Adrenal gland (tissue), 19 donors: ENCODE measurements at places on chromosomes 1 and 21. TPM values are rescaled to one million over a fixed set of nuclear protein-coding genes. Genes with fewer than 3 reads are reported as not detected.

DNA sequence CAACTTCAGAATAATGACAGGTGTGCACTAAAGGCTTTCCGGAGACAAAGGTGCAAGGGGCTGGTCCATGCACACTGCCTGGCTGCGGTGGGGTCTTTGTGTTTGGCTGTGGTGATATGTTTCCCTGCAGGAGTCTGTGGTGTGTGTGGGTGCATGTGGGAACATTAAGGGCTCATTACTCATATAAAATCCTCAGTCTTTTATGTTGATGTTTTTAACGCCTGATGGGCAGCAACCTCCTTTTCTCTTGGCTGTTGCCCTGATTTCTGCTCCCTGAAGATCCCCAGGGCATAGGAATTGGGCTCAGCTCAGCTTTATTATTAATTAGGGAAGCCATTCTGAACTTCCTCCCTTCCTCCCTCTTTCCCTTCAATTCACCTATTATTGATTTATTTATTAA, 67.6 kb upstream of the SPAG17 start:
- no peak for DNase-seq

DNA sequence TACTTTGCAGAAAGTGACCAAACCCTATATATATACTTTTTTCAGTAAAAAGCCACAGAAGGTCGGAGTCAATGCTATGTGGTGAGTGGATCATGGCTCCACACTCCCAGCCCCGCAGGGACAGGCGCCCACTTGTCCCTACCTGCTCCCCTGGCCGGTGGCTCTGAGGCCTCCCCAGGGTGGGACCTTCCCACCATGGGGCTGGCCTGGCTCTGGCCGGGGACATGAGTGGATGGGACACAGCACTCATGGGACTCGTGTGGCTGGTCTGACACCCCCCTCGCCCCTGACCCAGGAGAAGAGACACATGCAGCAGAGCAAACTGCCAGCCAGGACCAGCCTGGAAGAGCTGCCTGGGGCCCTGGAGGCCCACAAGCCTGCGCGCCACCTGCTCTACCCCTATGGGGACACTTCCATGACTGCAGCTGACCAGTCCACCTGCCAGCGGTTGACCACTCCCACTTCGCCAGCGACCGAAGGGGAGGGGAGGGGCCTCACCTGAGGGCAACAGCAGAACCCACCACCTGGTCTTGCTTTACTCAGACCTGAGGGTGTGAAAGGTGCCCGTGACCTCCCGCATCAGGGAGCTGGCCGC, 2.2 kb downstream of the SPATC1L start:
- DNase-seq = peak; percentile 24

DNA sequence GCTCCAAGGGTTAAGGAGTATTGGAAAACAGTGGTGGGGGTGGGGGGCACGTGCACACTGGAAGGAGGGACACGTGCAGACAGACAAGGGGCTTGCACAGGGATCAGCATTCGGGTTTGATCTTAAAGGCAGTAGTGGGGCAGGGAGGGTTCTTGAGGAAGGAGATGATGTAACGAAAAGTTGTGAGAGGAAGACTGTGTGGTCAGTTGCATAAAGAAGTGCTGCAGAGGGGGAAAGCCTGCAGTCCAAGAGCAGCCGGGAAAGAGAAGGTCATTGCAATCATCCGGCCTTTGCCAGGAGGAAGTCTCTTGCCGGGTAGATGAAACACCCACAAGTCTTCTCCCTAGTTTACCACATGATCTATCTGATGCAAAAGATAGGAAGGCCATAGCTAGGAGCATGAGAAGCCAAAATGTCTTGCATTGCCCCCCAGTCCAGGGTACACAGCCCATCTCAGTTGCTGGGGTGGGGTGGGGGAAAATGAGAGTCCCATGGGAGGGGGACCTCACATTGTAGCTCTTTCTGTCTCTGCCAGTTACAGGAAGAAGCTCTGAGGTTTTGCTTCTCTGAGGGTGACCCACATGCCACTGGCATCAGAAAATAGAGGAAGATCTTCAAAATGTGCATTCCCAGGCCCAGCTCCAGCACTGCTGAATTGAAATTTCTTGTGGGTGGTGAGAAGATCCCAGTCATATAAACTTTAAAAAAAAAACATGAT, 202.5 kb upstream of the RAB4A start:
- DNase-seq = peak; percentile 77

The ZNF648 gene
- total RNA-seq = 0.06 TPM

GRCh38 chr1:145858238-145858900, 512 bp downstream of the PIAS3 start:
- peak; percentile 62 for DNase-seq

The PGLYRP4 gene
- not detected for total RNA-seq

- no peak for DNase-seq
Measured at GRCh38 chr1:211738096-211738690, 62.8 kb upstream of the NEK2 start.

DNA sequence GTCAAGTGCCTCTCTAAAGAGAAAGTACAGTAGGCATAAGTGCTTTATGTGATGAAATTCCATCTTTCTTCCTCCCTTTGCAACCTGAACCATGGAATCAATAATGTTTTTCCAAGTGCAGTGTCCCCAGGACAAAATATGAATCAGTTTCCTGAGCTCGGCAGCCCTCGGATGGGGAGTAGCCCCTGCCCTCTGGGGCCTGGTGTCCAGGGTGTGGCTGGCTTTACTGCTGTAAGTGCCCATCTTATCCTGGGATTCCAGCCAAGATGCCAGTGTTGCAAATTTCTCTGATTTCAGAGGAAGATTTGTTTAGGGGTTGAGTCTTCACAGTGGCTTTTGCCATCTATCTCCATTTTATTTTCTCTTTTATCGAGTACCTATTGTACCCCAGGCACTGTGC, 40.5 kb upstream of the SRP9 start:
- DNase-seq = no peak

The PEAR1 gene
- 4.5 TPM for total RNA-seq

DNA sequence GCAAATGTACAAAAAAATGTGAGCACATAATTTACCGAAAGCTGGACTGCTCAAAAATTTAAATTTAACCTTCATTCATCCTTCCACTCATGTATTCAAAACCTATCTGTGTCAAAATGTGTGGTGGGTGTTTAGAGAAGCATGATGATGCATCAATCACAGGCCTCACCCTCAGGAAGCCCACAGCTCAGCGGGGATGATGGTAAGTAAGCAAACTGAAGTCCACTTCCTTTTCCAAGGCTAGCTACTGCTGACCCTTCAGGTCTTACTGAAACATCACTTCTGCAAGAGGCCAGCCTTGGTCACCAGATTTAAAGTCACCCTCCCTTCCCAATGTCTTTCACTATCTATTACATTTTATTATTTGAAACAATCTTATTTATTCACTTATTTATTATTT, 254.5 kb downstream of the DNM3 start:
- DNase-seq = no peak

GRCh38 chr1:118190561-118190960, 5.5 kb upstream of the SPAG17 start:
- DNase-seq = no peak

GRCh38 chr1:37362594-37363385, 111.6 kb upstream of the ZC3H12A start:
- DNase-seq = no peak

DNA sequence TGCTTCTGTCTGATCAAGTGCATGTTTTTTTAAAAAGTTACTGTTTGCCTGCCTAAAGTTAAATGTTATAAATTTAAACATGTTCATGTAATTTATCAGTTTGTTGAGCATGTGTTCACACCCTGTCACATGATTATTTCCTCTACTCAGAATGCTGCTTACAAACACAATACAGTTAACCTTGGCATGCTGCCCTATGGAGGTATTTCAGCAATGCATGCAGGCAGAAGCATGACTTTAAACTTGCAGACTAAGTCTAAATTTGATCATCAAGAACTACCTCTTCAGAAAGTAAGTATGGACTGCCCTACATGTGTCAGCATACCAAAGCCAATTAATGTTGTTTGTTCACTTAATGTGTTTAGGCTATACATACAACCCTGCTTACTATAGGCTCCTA, 161.6 kb downstream of the LRRC40 start:
- no peak for DNase-seq

DNA sequence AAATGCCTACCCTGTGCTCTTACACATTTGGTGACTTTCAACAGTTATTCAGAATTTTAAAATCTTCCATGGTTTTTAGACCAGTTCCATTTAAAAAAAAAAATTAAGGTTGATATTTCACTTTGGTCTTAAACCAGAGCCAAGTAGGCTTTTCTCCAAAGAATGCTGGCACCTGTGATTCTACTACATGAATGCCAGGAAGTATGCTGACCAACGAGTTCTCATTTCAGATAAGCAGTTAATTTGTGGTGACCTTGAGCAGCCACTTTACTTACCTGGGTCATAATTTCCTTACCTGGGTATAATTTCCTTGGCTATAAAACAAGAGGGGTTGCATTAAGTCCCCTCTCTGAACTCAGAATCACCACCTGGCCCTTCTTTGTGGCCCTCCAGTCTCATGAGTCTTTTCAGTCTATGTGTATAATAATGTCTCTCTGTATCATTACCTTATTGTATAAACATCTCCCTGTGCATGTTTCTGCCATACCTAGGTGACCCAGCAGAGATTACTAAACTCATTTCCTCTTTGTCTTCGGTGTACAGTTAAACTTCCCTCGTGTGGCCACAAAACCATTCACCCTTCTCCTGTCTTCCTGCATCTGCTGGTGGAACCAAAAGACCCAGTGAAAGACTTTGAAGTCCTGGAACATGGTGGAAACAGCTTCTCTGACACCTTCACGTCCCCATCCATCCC, 139.1 kb upstream of the DPT start:
- no peak for DNase-seq

- DNase-seq = no peak
Measured at GRCh38 chr1:37922767-37923550, 23.9 kb downstream of the INPP5B start.

- DNase-seq = no peak
Measured at GRCh38 chr1:201172999-201173610, 17.5 kb upstream of the IGFN1 start.

DNA sequence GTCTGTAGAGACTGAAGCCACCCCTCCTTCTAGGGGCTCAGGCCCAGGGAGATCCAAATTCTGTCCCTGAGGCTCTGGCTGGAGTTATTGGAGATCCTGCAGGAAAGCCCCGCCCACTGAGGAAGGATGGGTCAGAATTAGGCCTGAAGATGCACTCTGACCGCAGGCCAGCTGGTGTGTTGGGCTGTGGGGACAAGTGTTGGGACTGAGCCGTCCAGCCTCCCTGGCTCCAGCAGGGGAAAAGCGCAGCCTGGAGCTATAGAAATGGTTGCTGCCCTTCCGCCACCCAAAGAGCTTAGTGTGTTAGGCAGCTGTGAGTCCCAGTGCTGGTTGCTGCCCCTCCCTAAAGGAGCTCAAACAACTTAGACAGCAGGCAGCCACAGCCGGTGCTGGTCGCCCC, 33.0 kb upstream of the PRRX1 start:
- no peak for DNase-seq
